Uterus (tissue), 4 donors: ENCODE measurements at places on chromosomes 3 and 15. TPM values are rescaled to one million over a fixed set of nuclear protein-coding genes. Genes with fewer than 3 reads are reported as not detected.

GRCh38 chr15:73324496-73325170, 44.1 kb downstream of the HCN4 start:
- no peak for DNase-seq

Gene CTDSPL
- total RNA-seq: 55.9 TPM

Gene TPM1
- 653 TPM for total RNA-seq

DNA sequence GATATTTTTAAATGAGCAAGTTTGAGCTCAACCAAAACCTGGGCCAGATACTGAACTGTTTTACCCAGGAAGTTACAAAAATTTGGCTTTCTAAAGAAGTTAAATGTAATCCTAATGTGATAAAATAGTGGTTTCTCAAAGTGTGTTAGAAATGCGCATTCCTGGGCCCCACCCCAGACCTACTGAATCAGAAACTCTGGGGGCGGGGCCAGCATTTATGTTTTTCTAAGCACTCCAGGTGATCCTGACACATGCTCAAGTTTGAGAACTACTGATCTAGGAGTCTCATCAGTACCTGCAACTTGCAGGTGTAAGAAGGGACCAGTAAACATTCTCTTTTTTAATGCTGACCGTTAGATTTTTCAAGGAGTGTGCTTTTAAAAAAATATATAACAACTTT, 190.6 kb downstream of the VPS13C start:
- no peak for DNase-seq

Gene TRAIP
- total RNA-seq: 2.1 TPM

DNA sequence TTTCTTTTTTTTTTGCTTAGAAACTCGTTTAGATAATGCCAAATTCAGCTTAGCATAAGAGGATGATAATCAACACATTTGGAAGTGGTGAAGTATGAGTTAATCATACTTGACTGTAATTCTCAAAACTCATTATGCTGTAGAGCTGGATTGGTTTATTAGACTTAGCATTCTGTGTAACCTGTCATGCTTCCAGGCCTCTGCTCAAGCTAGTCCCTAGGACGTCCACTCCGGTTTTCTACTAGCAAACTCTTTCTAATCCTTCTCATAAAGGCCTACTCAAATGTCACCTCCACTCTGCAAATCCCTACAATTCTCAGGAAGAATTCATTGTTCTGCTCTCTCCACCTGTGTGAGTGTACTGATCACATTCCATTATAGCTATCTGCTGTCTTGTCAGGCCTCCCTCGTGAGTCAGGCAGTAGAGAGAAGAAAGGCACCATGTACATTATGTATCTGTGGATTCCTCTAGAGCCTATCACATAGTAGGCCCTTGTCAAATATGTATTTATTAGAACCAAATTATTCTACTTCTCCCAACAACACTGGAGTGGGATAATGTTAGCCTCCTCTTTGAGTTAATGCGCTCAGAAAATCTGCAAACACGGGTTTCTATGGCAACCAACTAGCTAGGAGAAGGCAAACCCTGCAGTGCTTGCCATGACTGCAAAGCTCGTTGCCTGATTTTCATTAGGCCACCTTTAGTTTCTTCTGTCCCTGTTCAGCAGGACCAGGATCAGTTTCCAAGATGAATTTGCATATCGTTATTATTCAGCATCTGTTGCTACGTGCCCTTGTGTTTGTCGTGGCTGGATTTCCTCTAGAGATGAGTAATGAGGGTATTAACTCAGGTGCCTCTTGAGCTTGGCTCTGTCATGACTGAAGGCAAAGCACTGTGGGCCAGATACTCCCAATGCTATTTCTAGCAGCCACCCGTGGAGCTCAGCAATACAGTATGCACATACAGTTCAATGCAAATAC, 30.7 kb downstream of the ATP13A5 start:
- no peak for DNase-seq

Gene LRRC28
- total RNA-seq: 32.8 TPM

Gene FES
- 4.4 TPM for total RNA-seq

Gene MYL3
- total RNA-seq: 6.0 TPM

GRCh38 chr15:80703965-80704364, 8.9 kb downstream of the ABHD17C start:
- no peak for DNase-seq

GRCh38 chr15:83547168-83547567, 100.0 kb downstream of the SH3GL3 start:
- DNase-seq: no peak

DNA sequence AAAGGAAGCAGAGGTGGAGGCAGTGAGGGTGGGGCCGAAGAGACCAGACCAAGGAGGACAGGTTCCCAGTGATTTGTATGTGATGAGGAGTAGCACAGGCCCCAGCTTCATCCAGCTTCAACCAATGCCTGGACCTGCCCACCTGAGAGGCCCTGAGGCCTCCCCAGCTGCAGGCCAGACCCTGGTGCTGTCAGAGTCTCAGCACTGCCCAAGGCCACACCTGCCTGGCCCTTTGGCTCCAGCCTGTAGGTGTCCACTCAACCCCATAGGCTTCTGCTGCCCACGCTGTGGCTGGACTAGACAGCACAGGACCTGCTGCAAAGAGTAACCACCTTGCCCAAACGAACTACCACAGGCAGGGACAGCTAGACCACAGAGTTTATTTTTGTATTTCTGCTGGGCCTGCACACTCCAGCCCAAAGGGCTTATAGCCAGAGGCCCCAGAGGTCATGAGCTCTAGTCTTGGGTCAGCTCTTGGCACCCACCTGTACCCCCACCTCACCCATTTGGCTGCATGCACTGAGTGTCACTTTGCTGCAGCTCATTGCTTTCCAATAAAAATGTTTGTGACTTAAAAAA, 81.9 kb upstream of the CDV3 start:
- no peak for DNase-seq

DNA sequence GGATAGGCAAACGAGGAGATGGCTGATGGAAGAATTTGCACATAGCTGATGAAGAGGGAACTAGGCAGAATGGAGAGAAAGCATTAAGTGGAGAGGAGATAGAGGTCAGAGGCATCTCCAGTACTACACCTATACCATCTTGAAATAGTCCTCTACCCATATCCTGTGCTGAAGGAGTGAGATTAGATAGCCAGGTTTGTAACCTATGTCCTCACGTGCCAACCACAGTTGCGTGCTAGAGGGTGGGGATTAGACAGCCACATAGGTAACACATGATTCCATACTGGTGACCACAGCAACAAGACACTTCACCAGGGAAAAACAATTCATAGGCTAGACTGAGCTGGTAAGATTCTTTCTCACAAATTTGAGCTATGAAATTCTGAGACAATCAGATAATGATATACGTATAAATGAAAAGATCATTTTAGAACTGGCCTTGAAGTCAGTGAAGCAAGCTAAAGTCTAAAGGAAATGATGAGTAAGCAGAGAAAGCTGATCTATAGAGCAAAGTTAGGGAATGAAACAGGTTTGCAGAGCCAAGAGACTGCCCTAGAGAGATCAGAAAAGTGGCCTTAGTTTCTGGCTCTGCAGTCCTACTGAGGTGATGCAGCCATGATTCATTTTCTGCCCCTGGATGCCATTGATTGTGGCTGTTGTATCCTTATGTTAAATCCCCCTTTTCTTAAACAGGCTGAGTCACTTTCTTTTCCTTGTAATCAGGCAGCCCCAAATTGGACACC, 17.7 kb downstream of the MYNN start:
- DNase-seq: no peak

DNA sequence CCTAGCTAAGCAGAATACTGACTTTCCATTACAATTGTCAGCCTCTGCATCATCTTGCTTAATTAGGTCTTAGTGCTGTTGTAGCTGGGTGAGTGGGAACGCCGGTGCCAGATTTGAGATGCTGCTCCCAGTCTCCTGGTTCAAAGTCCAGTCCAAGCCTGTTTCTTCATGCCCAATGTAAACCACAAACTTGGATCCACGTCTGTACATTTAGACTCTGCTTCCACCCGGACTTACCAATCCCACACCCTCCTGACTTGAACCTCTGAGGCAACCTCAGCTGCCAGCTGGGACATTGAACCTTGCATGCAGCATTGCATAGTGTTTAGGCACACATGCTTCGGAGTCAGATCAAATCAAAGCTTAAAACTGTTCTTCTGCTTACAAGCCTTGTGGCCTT, 43.0 kb downstream of the BCL2L10 start:
- no peak for DNase-seq

GRCh38 chr15:85854345-85855097, 59.8 kb upstream of the KLHL25 start:
- DNase-seq: peak; percentile 31

Gene EXD1
- not detected for total RNA-seq

Gene ATP13A4
- total RNA-seq: 5.9 TPM

GRCh38 chr3:25472153-25472552, 44.1 kb downstream of the RARB start:
- no peak for DNase-seq

GRCh38 chr15:79089331-79089889, 1.2 kb downstream of the RASGRF1 start:
- DNase-seq: no peak

- no peak for DNase-seq
Observed at GRCh38 chr3:73030073-73030597, 31.3 kb upstream of the EBLN2 start.

GRCh38 chr3:154060238-154061000, 60.8 kb upstream of the ARHGEF26 start:
- DNase-seq: no peak

Gene EHHADH
- total RNA-seq: 2.6 TPM

- DNase-seq: no peak
Observed at GRCh38 chr3:109316162-109316730, at the start of gene DPPA2. Gene DPPA2, minus strand, starts transcription at chr3:109316517. Its CDS starts 1,975 bp downstream, at chr3:109314542.

DNA sequence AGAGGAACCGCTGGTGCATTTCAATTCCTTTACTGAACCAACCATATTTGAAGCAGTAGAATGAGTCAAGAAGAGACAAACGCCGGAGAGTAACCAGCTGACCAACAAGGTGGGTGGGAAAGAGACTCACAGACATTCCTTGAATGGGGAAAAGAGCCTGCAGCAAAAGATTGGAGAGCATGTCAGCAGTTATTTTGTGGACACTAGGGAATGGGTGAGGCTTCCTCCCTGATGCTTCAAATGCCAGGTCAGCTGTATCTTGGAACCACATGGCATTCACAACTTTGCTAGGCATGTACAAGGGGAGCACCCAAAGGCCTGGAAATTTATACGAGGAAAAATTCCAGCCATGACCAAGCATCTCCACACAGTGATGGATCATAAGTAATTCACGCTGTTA, 29.9 kb upstream of the ZKSCAN7 start:
- no peak for DNase-seq

DNA sequence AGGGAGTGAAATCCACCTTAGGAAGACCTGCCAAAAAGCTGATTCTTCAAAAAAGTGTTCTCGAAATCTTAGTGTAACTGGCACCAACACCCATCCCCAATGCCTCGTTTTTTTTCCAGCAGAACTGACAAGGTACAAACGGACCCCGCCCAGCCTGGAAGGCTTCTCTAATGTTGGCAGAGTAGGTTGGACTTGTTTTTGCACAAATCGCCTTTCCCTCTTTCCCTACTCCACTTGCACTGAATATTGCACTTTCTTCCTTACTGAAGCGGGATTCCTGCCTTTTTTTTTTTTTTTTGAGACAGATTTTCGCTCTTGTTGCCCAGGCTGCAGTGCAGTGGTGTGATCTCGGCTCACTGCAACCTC, 544 bp upstream of the TIMMDC1 start:
- no peak for DNase-seq
